H7 (cell line): ENCODE measurements at places on chromosomes 5 and 9. TPM values are rescaled to one million over a fixed set of nuclear protein-coding genes. Genes with fewer than 3 reads are reported as not detected.

ZNF658 gene
- 1.9 and 3.7 TPM in 2 replicates for total RNA-seq

SLC35A4 gene
- total RNA-seq: 22.6 and 31.7 TPM in 2 replicates

TEK gene
- 0.37 and 0.45 TPM in 2 replicates for total RNA-seq

EIF4E1B gene
- total RNA-seq: 0.33 and 0.97 TPM in 2 replicates

ANKRD20A1 gene
- not detected in 2 replicates for total RNA-seq

ARSI gene
- total RNA-seq: 3.2 and 3.6 TPM in 2 replicates

PCDHB4 gene
- 0.35 and 0.41 TPM in 2 replicates for total RNA-seq

ISL1 gene
- total RNA-seq: 0.07 and 0.10 TPM in 2 replicates

ANKH gene
- 1.6 and 6.5 TPM in 2 replicates for total RNA-seq

FAM200C gene
- total RNA-seq: 4.8 and 6.3 TPM in 2 replicates

LCN15 gene
- total RNA-seq: 0.18 TPM in 1 of 2 replicates, not detected in the other

HARS2 gene
- 31.8 and 33.5 TPM in 2 replicates for total RNA-seq

FAM163B gene
- 1.2 and 3.7 TPM in 2 replicates for total RNA-seq

RASGRF2 gene
- total RNA-seq: 4.0 and 5.3 TPM in 2 replicates

GPR21 gene
- total RNA-seq: 0.48 TPM in 1 of 2 replicates, not detected in the other

RELL2 gene
- 7.4 and 8.9 TPM in 2 replicates for total RNA-seq

ANKRD18B gene
- total RNA-seq: 4.9 and 14.4 TPM in 2 replicates

LECT2 gene
- not detected in 2 replicates for total RNA-seq

COL27A1 gene
- 10.5 and 10.8 TPM in 2 replicates for total RNA-seq

MAMDC2 gene
- 2.0 and 5.4 TPM in 2 replicates for total RNA-seq

PWWP2A gene
- total RNA-seq: 33.7 and 41.2 TPM in 2 replicates

IL13 gene
- total RNA-seq: not detected in 2 replicates

CAVIN4 gene
- total RNA-seq: 1.6 and 3.1 TPM in 2 replicates

CCL27 gene
- total RNA-seq: 0.10 and 0.41 TPM in 2 replicates

FBXO10 gene
- total RNA-seq: 13.3 and 17.4 TPM in 2 replicates

TRUB2 gene
- 35.5 and 51.9 TPM in 2 replicates for total RNA-seq

UNC13B gene
- 49.5 and 56.0 TPM in 2 replicates for total RNA-seq

C5orf52 gene
- total RNA-seq: not detected in 2 replicates

PKD2L2 gene
- not detected in 2 replicates for total RNA-seq

IL9 gene
- not detected in 2 replicates for total RNA-seq

RFX3 gene
- total RNA-seq: 3.7 and 4.3 TPM in 2 replicates

SUSD3 gene
- total RNA-seq: 20.3 and 25.1 TPM in 2 replicates

ACTBL2 gene
- total RNA-seq: not detected in 2 replicates

HINT2 gene
- total RNA-seq: 46.9 and 53.8 TPM in 2 replicates

SNAPC4 gene
- total RNA-seq: 13.3 and 14.0 TPM in 2 replicates

BTNL8 gene
- total RNA-seq: 0.21 and 0.22 TPM in 2 replicates
